ENCODE measurements at places on chromosomes 3 and 15.

- DNase-seq: no peak
Measured at GRCh38 chr3:141623691-141624090, 114.4 kb upstream of the RNF7 start.

GRCh38 chr3:194996746-194997145, 274.2 kb downstream of the XXYLT1 start:
- DNase-seq: no peak

DNA sequence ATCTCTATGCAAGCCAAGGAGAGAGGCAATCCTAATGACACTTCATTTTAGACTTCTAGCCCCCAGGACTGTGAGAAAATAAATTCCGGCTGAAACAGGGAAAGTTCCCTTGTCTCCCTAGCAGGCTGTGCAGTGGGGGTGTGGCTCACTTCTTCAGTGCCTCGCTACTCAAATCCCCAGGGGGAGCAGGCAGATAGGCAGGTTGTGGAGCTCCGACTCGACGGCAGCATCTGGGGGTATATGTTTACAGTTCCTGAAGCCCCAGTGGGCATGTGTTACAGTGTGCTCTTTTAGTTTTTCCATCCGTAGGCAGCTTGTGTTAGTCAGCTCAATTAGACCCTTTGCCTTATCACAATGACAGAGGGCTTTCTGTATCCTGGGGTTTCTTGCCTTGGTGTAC, 836.5 kb downstream of the PDCD6IP start:
- no peak for DNase-seq

DNA sequence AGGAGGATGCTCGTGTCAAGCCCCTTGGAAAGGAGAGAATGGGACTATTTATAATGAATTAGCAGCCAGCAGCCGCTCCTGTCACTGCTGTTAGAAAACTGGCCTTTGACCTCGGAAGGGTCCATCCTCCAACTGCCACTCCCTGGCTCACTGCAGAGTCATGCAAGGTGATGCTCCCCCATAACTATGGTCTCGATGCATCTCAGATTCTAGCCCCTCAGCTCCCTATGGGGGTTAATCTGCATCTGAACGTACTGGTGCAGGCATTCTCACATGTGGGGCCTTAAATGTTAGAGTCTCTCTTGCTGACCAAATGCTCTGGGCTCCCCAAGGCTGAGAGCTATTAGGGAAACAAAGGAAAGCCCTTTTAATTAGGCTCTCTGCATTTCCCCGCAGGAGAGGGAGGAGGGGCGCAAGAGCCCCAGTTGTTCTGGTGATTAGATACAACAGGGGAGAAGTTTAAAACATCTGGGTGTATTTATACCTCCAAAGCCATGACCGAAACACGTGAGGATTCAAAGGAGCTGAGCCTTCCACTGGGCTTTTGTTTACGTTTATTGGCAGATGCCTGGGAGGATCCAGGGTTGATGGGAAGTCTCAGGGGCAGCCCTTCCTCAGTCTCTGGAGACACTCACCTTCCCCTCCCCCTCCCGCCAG, 182.5 kb downstream of the OPA1 start:
- DNase-seq: no peak

DNA sequence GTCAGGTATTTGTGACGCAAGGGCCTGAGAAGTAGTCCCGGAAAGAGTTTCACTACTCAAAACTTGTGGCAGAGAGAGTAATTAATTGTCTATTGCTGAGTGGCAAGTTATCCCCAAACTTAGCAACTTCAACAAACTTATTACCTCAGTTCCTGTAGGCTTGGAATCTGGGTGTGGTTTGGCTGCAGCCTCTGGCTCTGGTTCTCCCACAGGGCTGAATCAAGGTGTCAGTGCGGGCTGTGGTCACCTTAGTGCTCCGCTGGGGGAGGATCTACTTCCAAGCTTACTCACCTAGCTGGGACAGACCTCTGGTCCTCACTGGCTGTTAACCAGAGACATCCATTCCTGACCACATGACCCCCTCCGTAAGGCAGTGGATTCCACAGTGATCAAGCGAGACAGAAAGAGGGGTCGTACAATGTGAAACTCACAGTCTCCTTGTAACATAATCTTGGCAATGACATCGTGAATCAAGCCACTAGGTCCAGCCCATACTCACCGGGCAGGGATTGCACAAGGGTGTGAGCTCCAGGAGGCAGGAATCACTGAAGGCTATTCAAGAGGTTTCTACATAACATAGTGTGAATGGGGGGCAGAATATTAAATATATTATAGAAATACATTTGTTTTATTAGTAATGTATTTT, 138.3 kb downstream of the RYR3 start:
- no peak for DNase-seq

DNA sequence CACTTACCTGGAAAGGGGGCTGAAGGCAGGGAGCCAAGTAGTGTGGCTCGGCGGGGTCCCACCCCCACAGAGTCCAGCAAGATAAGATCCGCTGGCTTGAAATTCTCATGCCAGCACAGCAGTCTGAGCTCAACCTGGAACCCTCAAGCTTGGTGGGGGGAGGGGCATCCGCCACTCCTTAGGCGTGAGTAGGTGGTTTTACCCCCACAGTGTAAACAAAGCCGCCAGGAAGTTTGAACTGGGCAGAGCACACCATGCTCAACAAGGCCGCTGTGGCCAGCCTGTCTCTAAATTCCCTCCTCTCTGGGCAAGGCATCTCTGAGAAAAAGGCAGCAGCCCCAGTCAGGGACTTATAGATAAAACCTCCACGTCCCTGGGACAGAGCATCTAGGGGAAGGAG, 156.3 kb downstream of the KBTBD8 start:
- DNase-seq: no peak

DNA sequence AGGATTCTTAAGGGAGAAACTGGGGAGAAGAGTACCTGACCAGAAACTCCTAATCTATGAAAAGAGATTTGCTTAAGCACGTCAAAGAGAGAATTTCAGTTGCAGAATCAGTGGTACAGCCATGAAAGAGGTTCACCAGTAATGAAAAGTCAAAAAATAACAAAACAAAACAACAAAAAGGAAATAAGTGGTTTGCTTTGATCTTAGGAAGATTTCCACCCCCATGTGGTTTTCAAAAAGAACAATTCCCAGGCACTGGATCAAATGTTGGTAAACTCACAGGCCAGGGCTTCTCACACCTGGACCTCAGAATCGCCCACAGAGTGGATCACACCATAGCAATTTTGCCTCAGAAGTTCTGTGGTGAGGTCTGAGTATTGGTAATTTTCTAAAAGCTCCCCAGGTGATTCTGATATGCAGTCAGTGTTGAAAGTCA, 67.5 kb downstream of the TMEM39A start:
- DNase-seq: no peak

GRCh38 chr15:35627696-35628095, 81.7 kb upstream of the DPH6 start:
- no peak for DNase-seq

DNA sequence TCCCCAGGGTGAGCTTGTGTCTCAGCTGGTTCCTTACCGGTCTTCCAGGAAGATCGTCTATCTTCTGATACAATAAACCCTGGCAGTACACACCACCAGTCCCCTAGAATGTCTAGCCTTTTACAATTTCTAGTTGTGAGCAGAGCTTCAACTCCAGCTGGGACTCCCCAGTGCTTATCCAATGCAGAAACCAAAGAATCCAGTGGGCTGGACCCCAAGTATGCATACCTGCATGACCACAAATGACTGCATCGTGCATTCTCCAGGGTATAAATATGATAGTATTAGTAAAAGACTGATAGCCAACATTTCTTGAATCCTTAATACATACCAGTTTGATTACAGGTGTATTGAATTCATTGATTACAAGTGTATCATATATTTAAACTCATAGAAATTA, 176.0 kb downstream of the SATB1 start:
- DNase-seq: no peak

GRCh38 chr3:40745381-40746106, 220.8 kb downstream of the ZNF621 start:
- DNase-seq: no peak

DNA sequence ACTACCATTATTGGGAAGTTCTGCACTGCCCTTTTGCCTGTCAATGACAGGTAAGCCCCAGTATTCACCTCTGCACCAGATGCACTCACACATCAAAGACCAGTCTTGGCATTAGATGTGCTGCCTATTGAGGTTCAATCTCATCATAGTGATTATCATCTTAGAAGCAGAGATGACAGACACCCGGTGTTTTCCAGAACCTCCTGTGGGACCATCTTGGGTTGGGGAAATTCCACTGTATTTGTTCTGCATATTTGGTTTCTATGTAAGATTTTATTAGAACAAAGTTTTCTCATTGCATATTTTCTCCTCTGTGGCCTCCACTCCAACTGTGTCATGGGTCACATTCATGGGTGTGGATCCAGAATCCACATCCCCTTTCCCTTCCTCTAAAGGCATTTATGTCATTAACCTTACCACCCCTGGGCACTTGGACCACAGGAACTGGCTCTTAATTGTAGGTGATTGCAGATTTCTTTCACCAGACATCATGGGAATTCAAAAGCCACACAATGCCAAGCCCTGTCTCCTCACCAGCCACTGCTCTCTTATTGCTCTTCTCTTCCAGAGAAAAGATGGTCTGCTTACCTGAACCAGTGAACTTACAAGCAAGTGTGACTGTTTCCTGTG, 31.2 kb downstream of the PLA1A start:
- DNase-seq: no peak

DNA sequence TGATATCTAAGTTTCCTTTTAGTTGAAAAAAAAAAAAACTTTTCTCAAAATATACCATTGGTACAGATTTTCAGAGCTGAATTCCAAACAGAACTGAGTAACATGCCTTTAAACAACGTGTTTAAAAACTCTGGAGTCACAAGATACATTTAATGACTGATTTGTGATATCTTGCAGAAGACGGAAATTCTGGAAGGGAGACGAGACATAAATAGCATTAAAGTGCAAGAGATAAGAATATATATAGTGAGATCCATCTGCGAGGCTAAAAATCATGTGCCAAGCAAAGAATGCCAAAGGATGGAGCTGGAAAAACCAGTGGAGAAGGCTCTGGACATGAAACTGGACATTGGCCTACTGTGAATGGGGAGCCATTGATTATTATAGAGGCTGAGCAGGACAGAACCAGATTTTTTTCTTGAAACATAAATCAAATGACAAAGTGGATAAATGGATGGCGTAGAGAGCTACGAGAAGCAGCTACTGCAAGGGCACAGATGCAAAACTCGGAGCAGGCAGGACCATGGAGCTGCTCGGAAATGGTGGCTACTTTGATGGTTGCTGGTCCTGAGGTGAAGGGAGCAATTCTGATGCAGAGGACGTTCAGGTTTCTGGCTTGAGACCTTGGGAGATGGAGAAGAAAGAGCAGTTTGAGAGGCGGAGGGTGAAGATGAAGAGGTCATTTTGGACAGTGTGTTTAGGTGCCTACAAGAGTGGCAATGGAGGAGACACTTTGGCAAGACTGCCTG, 88.8 kb downstream of the CPN2 start:
- no peak for DNase-seq

GRCh38 chr3:167602041-167602440, 51.7 kb downstream of the WDR49 start:
- no peak for DNase-seq

DNA sequence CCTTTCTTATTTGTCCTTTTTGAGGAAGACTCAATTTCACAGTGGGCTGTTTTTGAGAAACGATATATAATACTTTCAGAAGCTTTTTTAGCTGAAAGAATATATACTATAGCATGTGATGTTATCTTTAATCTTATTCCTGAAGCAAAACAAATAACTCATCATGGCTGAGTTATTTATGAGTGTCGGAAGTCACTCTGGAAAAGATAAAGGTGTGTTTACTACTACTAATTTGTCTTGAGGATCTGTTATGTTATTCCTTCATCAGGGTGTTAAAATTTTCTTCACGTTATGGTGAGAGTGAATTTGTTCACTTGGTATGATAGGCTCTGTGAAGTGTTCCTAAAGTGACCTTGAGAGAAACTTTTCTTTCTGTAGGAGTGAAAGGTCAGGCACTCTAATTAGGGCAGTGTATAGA, 4.7 kb downstream of the TCF12 start:
- no peak for DNase-seq

DNA sequence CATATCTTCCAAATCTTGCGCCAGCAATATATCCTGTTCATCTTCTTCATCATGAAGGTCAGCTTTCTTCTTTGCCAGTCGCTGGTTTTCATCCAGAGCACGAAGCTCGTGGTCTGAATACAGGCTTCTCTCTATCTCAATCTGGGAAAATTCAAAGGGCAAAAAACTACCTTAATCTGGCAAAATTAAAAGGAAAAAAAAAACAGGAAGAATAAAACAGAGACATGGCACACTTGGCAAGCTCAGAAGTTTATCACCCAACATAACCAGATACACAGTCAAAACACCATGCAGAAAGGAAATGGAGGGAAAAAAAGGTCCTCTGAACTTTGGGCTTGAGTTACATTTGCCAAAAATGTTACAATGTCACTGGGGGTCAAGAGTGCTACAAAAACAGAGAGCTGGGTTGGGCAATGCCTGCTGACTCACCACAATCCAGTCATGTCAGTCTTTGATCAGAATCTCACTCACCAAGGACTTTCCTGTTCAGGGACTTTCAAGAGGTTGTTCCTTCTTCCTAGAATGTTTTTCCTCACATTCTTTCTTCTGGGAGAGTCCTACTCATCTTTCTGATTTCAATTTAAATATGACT, 1.5 kb downstream of the MRPL46 start:
- no peak for DNase-seq

GRCh38 chr15:49927189-49927861, 191.7 kb downstream of the ATP8B4 start:
- no peak for DNase-seq

GRCh38 chr15:63218100-63218808, 28.8 kb downstream of the RAB8B start:
- no peak for DNase-seq

- no peak for DNase-seq
Measured at GRCh38 chr3:32428092-32429068, 36.7 kb downstream of the CMTM7 start.

DNA sequence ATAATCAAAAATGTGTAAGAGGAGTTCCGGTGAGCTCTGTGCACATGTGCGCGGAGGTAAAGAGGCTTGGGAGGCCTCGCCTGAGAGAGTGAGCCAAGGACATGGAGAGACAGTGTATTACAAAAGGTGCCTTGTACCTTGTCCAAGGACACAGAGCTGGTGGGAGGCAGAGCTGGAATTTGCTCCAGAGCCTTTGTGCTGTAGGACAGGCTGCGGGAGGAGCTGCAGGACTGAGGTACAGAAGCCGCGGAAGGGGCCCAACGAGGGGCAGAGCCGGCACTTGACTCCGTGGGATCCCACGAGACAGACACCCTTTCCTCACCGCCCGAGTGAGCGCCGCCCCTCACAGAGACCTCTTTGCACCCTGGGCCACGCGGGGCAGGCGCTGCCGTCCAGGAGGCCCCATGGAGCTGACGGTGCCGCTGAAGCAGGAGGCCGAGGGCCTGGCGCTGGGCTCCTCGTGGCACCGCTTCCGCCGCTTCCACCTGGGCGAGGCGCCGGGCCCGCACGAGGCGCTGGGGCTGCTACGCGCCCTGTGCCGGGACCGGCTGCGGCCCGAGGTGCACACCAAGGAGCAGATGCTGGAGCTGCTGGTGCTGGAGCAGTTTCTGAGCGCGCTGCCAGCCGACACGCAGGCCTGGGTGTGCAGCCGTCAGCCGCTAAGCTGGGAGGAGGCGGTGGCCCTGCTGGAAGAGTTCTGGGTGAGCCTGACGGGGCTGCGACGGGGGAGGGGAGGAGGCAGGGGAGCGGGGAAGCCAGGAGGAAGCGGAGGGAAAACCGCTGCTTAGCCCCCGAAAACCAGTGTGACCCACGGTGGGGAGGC, 68.7 kb downstream of the SLTM start:
- no peak for DNase-seq

Data from NCI-H1694 treated with DMSO at 0.1 percent for 48 hours (cell line).